ENCODE measurements at places on chromosomes 1 and 21.

DNA sequence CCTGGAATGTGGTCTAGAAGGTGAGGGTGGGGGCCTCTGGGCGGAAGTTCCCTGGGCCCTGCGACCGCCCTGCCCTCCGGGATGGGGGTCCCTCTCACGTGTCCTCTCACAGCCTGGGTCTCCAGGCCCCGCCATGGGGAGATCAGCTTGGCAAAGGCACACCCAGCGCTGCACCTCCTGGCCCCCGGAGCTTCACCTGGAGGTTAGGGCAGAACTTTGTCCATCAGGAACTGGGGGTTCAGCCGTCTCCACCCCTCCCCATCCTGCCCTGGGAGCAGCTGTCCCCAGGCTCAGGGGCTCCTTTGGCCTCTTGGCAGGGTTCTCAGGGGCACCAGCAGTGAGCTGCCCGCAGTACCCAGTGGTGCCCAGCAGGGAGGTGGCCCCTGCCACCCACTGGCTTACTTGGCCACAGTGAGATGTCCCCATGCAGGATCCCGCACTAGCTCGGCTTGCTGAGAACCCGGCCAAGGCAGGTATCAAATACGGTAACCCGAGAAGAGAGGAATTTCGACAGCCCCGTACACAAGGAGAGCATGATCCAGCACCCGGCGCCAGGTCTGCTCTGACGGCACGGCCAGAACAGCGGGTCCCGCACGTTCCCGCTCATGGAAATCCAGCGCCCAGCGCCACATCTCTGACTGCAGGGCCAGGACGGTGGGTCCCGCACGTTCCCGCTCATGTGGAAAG lies 36.7 kb downstream of the RRP1 start:
- no peak for DNase-seq

GRCh38 chr1:33314416-33314815 lies 6.5 kb downstream of the A3GALT2 start:
- no peak for DNase-seq

DNA sequence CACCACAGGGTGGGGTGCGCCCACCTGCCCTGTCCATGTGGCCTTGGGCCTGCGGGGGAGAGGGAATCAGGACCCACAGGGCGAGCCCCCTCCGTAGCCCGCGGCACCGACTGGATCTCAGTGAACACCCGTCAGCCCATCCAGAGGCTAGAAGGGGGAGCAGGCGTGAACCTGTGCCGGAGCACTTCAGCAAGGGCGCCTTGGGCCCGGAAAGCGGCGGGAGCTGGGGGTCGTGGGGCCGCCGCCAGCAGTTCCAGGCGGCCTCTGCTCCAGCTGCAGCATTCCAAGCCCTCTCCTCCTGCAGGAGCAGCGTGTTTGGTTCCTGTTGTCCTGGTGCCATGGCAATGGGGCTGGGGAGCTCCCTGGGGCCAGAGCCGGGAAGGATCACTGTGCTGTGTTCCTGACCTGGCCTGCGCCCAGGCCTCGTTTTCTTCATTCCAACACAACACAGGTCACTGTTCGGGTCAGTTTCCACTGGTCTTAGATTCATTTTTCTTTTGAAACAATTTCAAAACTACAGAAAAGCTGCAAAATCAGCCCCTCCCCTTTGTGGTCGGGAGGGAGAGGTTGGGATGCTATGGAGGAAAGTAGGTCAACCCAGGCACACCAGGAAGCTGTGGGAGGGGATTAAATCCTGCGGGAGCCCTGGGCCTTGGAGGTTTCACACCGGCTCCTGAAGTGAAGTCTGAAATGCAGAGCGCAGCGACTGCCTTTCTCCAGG lies 18.8 kb downstream of the SLX9 start:
- DNase-seq, result no peak

DNA sequence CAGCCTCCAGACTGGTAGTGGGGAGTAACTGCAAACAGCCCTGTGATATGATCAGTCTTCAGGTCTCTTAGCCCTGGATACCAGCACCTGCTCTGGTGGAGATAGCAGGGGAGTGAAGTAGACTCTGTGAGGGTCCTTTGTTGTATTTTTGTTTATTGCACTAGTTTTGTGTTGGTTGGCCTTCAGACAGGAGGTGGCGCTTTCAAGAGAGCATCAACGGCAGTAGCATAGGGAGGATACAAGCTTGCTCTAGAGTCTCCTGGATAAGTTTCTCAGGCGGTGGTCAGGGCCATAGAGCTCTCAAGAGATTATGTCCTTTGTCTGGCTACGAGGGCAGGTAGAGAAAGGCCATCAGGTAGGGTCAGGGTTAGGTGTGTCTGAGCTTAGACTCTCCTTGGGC lies 116.4 kb downstream of the USH2A start:
- DNase-seq, result no peak

DNA sequence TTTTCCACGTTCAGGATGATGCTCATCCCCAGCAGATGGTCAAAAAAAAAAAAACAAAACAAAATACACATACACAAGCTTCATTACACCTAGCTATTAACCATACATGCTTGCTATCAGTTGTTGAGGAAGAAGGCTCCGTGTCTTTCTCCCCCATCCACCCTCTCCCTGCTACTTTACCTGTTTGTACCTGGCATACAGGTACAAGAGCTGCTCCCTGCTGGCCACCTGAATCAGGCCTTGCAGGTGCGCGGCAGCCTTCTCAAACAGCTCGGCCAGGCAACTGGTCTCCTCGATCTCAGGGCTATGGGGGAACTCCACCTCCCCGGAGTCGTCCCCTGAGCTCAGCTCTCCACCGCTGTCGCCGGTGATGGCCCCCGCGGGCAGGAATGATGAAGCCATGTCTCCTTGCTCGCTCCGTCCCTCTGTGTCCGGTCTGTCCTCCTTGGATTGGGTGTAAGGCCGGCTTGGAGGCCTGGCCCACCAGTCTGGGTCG lies 464 bp downstream of the ACBD6 start:
- no peak for DNase-seq

GRCh38 chr1:229597877-229598276 lies 28.0 kb downstream of the TAF5L start:
- no peak for DNase-seq

DNA sequence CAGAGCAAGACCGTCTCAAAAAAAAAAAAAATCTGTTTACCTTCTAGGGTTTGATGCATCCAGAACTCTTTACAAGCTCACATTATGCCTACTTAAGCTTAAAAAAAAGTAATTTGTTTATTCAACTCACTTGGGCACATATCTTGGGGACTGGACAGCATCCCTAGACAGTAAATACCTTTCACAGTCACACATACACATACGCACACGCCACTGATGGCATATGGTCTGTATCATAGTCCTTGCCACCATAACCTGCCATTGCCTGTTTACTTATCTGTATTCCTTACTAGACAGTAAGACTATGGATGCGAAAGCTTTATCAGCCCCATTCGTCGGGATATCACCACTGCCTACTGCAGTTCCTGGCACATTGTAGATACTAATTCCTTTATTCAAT lies 446.3 kb upstream of the RGS18 start:
- DNase-seq, result no peak

GRCh38 chr1:56304975-56305374 lies 274.4 kb downstream of the PLPP3 start:
- no peak for DNase-seq

GRCh38 chr21:42703965-42704364 lies 50.5 kb downstream of the PDE9A start:
- no peak for DNase-seq

DNA sequence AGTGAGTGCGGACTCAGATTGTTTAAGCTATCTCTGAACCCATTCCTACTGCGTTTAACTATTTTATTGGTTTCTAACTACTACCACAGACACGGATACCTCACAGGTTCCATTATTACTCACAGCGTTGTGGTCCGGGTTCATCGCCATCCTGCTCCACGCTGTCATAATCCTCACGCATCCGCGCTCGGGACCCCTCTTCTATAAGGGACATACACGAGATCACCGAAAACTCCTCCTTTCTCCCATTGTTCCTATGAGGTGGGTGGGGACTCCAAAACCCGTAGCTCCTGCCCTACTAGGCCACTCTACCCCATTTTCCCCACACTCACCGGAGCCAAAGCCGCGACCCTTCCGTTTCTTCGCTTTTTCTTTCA lies 610 bp downstream of the RBM8A start:
- DNase-seq, result no peak
